ENCODE measurements at places on chromosomes 6 and 20.

DNA sequence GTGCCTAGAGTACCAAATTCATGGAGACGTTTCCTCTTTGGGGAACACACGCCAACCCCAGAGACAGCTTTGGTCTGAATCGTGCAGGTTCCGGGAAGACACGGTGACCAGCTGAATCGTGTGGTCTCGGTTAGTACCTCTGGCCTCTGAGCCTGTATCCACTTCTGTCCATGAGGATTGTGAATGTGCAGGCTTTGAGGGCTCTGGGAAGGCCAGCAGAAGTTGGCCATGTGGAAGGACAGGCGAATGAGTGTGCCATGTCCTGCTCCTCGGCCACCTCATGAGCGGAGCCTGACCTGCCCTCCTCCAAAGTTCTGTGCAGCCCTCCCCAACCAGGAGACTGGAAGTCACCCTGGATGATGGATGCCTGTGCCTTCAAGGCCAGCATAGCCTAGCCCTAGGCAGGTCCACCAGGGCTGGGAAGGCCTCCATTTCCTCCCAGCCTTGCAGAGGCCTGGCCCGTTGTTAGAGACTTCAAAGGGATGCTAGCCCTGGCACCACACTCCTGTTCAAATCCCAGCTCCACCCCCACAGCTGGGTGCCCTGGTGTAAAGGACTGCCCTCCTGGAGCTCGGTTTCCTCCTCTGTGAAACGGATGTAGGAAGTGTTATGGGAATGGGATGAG lies 1.7 kb upstream of the TMEM74B start:
- DNase-seq, result no peak

GRCh38 chr6:37039958-37040357 lies 34.5 kb downstream of the FGD2 start:
- DNase-seq, result no peak

DNA sequence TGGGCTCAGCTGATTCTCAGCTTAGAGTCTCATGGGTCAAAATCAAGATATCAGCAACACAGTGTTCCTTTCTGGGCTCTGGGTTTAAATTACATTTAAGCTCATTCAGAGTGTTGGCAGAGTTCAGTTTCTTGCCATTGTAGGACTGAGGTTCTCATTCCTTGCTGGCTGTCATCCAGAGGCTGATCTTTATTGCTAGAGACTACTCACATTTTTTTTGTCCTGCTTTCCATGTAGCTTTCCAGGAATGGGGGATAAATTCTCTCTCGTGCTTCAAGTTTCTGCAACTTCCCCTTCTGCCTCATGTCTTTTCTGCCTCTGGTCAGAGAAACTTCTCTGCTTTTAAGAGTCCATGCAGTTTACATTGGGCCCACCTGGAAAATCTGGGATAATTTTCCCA lies 86.9 kb downstream of the RFX6 start:
- no peak for DNase-seq

GRCh38 chr6:5173810-5174209 lies 86.9 kb downstream of the LYRM4 start:
- DNase-seq, result no peak

DNA sequence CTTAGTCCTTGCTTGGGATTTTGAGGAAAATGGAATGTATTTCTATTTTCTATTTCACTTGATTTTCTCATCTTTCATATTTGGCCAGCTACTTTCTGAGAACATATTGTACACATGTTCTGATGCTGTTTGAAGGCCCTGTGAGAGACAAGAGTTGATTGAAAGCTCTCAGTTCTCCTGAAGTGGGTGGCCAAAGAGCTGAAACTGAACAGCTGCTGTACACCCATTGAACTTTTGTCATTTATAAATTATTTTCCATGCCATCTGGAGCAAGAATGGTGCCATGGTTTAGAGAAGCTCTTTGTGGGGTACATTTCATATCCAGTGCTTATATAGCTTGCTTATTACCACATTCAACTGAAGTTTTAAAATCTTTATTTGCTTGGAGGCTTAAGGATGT lies 298.3 kb downstream of the PRL start:
- no peak for DNase-seq

GRCh38 chr20:49381558-49382493 lies 100.6 kb downstream of the KCNB1 start:
- peak; percentile 86 for DNase-seq

GRCh38 chr6:117559299-117559698 lies 43.0 kb downstream of the GOPC start:
- no peak for DNase-seq

DNA sequence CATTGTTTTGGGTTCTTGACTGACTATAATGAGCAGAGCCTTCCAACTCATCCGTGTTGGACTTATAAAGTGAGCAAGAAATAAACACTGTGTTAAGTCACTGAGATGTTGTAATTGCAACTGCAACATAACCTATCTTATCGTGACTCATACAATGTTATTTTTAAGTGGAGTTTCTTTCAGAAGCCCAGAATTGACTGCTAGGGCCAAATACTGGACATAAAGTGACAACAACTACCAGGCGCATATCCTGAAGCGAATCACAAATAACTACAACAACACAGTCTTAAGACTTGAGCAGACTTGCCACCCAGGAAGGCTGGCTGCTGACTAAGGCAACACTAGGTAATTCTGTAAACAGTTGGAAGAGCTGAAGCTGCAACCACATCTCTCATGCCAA lies 326.6 kb downstream of the COL12A1 start:
- DNase-seq, result no peak

- DNase-seq, result no peak
Measured at GRCh38 chr6:156313037-156313436, 464.1 kb upstream of the ARID1B start.

GRCh38 chr6:149876241-149876933 lies 12.2 kb upstream of the LRP11 start:
- DNase-seq, result no peak

- DNase-seq, result no peak
Measured at GRCh38 chr6:119076173-119076572, 2.3 kb downstream of the FAM184A start.

GRCh38 chr6:148945301-148946021 lies 198.6 kb downstream of the UST start:
- DNase-seq, result no peak

GRCh38 chr20:57166568-57167291 lies 99.7 kb downstream of the BMP7 start:
- DNase-seq, result no peak

GRCh38 chr6:157994125-157994795 lies 12.6 kb downstream of the SYNJ2 start:
- no peak for DNase-seq

- DNase-seq, result no peak
Measured at GRCh38 chr6:17064975-17065374, 36.9 kb upstream of the STMND1 start.

GRCh38 chr6:168097221-168097620 lies 18.2 kb upstream of the FRMD1 start:
- no peak for DNase-seq

DNA sequence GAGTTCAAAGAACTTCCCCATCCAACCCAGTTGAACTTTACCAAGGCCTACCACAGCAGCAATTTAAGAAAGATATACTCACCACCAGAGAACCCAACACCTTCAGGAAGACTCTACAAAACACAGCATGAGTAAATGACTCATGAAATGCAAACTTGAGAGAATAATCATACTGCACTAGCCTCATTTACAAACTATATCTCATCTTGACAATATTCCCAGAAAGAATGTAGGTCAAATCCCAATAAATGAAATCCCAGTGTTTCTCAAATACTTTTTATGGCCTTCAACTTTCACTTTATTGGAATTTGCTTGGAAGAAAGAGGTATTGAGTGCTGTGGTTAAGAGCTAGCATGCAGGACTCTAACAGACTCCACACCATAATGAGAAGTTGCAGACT lies 60.0 kb downstream of the FYN start:
- no peak for DNase-seq

GRCh38 chr6:18293076-18293904 lies 29.0 kb upstream of the DEK start:
- DNase-seq, result peak; percentile 40

- DNase-seq, result no peak
Measured at GRCh38 chr20:3208786-3209256, 477 bp upstream of the ITPA start.

DNA sequence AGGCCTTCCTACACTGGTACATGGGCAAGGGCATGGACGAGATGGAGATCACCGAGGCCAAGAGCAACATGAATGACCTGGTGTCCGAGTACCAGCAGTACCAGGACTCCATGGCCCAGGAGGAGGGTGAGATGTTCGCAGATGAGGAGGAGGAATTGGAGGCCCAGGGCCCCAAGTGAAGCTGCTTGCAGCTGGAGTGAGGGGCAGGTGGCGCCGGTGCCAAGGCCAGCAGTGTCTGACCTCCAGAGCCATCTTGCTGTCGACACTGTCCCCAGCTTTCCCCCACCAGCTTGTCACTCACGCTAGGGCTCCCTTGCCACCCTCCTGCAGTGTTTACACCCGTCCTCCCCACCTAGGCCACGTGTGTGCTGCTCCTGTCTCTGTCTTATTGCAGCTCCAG lies 12.2 kb downstream of the GABRR2 start:
- no peak for DNase-seq

- no peak for DNase-seq
Measured at GRCh38 chr6:487956-488355, 96.4 kb downstream of the IRF4 start.

GRCh38 chr20:164618-165017 lies 7.4 kb downstream of the DEFB127 start:
- DNase-seq, result no peak

- no peak for DNase-seq
Measured at GRCh38 chr6:121726596-121726995, 291.1 kb downstream of the GJA1 start.

DNA sequence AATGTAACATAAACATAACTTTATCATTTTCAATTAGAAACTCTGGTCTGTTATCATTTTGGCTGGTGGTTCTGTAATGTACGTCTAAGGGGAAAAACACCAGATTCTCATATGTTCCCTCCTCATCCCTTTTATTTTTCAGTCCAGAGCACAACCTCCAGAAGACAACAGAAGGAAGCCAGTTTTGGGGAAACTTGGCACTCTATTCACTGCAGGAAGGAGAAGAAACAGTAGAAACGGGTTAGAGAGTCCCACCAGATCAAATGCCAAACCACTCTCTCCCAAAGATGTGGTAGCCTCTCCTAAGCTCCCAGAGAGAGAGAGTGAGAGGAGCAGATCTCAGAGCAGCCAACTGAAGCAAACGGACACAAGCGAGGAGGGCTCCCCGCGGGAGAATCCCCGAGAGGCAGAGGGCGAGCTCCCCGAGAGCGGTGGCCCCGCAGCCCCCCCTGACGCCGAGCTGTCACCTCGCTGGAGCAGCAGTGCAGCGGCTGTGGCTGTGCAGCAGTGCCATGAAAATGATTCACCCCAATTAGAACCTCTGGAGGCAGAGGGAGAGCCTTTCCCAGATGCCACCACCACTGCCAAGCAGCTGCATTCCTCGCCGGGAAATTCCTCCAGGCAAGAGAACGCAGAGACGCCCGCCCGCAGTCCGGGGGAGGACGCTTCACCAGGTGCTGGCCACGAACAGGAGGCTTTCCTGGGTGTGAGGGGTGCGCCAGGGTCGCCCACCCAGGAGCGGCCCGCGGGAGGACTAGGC lies 117.8 kb downstream of the RTN4IP1 start:
- DNase-seq, result peak; percentile 66

GRCh38 chr20:62629864-62630470 lies 12.3 kb upstream of the SLCO4A1 start:
- no peak for DNase-seq

- DNase-seq, result no peak
Measured at GRCh38 chr6:1503811-1504210, 105.9 kb upstream of the FOXC1 start.

- DNase-seq, result no peak
Measured at GRCh38 chr6:34053721-34054120, 92.2 kb downstream of the GRM4 start.

- no peak for DNase-seq
Measured at GRCh38 chr6:40953486-40953885, 85.5 kb downstream of the UNC5CL start.

GRCh38 chr20:34988191-34988540 lies 32.5 kb downstream of the MYH7B start:
- DNase-seq, result no peak

- no peak for DNase-seq
Measured at GRCh38 chr20:58760856-58761255, 68.3 kb downstream of the NPEPL1 start.

GRCh38 chr20:31673943-31674463 lies 36.3 kb downstream of the COX4I2 start:
- DNase-seq, result no peak

DNA sequence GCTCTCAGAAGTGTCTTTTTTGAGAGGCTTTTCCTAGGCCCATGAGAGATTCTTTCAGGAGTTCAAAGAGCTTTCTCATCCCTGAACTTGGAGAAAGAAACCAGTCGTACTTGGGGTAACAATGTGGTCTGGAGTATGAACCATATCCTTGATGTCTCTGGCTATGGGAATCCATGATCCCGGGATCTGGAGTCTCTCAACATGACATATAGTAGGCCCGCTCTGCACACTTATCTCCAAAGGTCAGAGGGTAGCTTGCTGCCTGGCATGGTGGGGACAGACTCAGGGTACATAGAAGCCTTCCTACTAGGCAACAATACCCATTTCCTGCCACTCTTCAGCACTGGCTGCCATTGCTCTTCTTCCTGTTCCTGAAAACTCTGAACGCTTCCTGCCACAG lies 42.2 kb upstream of the NFATC2 start:
- no peak for DNase-seq

DNA sequence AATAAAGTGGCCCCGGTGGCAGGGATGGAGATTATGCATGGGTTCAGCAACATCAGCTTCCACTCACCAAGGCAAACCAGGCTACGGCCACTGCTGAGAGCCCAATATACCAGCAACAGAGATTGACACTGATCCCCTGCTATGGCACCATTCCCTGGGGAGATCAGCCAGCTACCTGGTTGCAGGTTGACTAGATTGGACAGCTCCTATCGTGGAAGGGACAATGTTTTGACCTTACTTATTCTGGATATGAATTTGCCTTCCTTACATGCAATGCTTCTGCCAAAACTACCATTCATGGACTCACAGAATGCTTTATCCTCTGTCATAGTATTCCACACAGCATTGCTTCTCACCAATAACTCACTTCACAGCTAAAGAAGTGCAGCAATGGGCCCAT lies 174.8 kb upstream of the TNFAIP3 start:
- DNase-seq, result no peak

DNA sequence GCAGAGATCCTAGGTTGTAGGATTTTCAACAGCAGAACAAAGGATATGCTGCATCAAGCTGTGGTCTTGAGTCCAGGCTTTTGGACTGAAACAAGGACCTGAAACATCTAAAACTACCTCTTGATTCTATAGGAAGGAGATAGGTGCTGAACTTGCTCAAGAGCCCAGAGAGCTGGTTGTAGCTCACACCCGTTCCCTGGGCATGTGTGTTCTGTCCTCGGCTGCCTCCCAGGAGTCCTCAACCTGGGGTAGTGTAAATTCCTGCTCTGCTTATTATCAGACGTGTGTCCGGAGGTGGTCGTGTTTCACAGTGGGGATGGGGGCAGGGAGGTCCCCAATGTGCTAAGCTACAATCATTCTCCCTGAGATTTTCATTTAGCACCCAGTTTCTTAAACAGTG lies 4.8 kb downstream of the NOP56 start:
- no peak for DNase-seq

- no peak for DNase-seq
Measured at GRCh38 chr20:35952480-35953386, 1.6 kb downstream of the SCAND1 start.
